ENCODE measurements at places on chromosomes 16 and 17. TPM values are rescaled to one million over a fixed set of nuclear protein-coding genes. Genes with fewer than 3 reads are reported as not detected.

The RDM1 gene
- total RNA-seq, result under 0.01 TPM

The ARHGDIA gene
- 61.6 TPM for total RNA-seq

The HES7 gene
- total RNA-seq, result under 0.01 TPM

The PLLP gene
- not detected for total RNA-seq

The RCVRN gene
- not detected for total RNA-seq

The COL1A1 gene
- 577 TPM for total RNA-seq

The ITGAX gene
- total RNA-seq, result under 0.01 TPM

The TBC1D3I gene
- total RNA-seq, result 0.51 TPM

The ZNF597 gene
- 1.8 TPM for total RNA-seq

The CDK5R1 gene
- total RNA-seq, result 0.33 TPM

The MARCHF10 gene
- 0.17 TPM for total RNA-seq

The CNGB1 gene
- total RNA-seq, result not detected

The CDK3 gene
- 1.3 TPM for total RNA-seq

The WDR45B gene
- total RNA-seq, result 51.6 TPM

The TMEM238L gene
- not detected for total RNA-seq

The MAP2K6 gene
- 18.2 TPM for total RNA-seq

The SDR42E2 gene
- total RNA-seq, result not detected

The CLEC18A gene
- total RNA-seq, result 0.33 TPM

The PRKCA gene
- total RNA-seq, result 34.0 TPM

The NLRC3 gene
- 0.17 TPM for total RNA-seq

The RAMP2 gene
- total RNA-seq, result 0.26 TPM

The GAS2L2 gene
- not detected for total RNA-seq

The DNASE1L2 gene
- total RNA-seq, result 0.77 TPM

The CARD14 gene
- total RNA-seq, result 0.17 TPM

The P3H4 gene
- 36.8 TPM for total RNA-seq

The ANKFN1 gene
- total RNA-seq, result 0.26 TPM

The RAB11FIP4 gene
- total RNA-seq, result 0.66 TPM

The RHBDL1 gene
- 2.6 TPM for total RNA-seq

The CD300H gene
- total RNA-seq, result not detected

The OR3A3 gene
- not detected for total RNA-seq

The TNFRSF17 gene
- not detected for total RNA-seq

The CPNE7 gene
- total RNA-seq, result 53.0 TPM

The OMG gene
- 26.8 TPM for total RNA-seq

The CES5A gene
- not detected for total RNA-seq

The TBX2 gene
- total RNA-seq, result 98.1 TPM
